Upper lobe of left lung (tissue), 6 donors: ENCODE measurements at places on chromosomes 7 and 10. TPM values are rescaled to one million over a fixed set of nuclear protein-coding genes. Genes with fewer than 3 reads are reported as not detected.

Gene CHST3
- total RNA-seq: 6.3 TPM

GRCh38 chr7:65946904-65947303 lies 35.1 kb downstream of the GUSB start:
- no peak for DNase-seq

GRCh38 chr10:79380946-79381721 lies 33.9 kb downstream of the PPIF start:
- DNase-seq: no peak

Gene PDCD4
- total RNA-seq: 129 TPM

GRCh38 chr10:67666416-67667034 lies 29.5 kb downstream of the CTNNA3 start:
- DNase-seq: no peak
